Hindlimb muscle (tissue), 1 donor: ENCODE measurements at places on chromosomes 1 and 21. TPM values are rescaled to one million over a fixed set of nuclear protein-coding genes. Genes with fewer than 3 reads are reported as not detected.
A peak's percentile ranks its signal among the peaks of the same experiment; 100 is the strongest.

Gene GPR157
- 1.1 TPM for polyA plus RNA-seq

Gene HSD3B1
- polyA plus RNA-seq: not detected

Gene CFAP141
- polyA plus RNA-seq: not detected

DNA sequence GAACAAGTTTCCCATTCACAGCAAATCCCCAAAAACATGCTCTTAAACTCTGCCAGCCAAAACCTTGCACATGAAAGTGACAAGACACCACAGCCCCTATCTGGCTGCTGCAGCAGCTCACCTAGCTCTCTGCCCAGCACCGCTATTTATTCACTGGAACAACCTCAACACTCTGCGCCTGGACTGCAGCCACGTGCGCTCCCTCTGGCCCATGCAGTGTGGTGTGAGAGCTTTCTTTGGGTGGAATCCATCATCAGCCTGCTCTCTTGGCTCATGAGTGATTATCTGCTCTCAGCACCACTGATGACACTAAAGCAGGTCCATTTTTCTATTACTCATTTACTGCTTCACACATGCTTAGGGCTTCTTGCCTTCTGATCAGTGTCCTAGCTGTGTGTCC is 11.4 kb downstream of the KCNJ6 start:
- peak; percentile 33 for DNase-seq

GRCh38 chr1:213977486-213977842 is 10.3 kb upstream of the PROX1 start:
- peak; percentile 65 for DNase-seq
